ENCODE measurements at places on chromosomes 6 and 20. TPM values are rescaled to one million over a fixed set of nuclear protein-coding genes. Genes with fewer than 3 reads are reported as not detected.

DNA sequence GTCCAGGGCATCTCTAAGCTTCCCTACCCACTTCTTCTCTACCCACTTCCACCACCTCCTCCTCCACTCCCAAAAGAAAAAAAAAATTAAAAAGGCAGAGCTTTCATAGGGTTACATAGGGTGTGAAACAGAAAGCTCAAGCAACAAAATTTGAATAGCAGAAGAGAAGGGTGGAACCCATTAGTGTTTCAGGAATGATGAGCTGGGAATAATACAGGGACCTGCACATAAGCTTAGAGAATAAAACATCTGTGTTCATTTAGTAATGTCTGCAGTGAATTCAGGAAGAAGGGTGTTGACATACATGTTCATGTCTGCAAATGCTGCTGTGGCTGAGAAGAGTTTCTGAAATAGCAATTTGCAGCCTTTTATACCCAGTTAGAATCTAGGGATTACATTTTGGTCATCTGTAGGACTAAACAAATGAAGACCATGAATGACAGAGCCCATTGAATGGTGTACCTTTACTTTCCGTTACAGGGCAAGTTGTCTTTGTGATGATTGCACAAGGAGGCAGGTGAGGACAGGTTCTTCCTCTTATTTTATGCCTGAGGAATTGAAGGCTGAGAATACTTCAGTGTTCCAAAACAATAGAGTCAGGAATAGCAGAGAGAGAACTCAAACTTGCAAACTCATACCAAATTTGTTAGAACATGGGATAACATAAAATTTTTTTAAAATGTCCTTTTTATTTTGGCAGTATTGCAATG is 975.1 kb downstream of the TFAP2A start:
- no peaks in the 10 kb centered on the region for H3K36me3 ChIP-seq
- peaks cover 6% of the 10 kb centered on the region for H3K4me1 ChIP-seq
- H3K27ac ChIP-seq: no peak overlapping the region
- no peaks in the 10 kb centered on the region for H3K27me3 ChIP-seq
- no peak overlapping the region for H3K4me3 ChIP-seq
- DNase-seq: no peak

- no peaks in the 10 kb centered on the region for H3K27me3 ChIP-seq
- H3K4me1 ChIP-seq: 0 out of 2 replicates have a peak, but pooled peaks cover 5% of the 10 kb centered on the region
- H3K36me3 ChIP-seq: peaks cover 10% of the 10 kb centered on the region
- DNase-seq: peak; percentile 75
- H3K4me3 ChIP-seq: no peak overlapping the region
Measured at GRCh38 chr6:73739096-73739495, 43.1 kb downstream of the CD109 start.

DNA sequence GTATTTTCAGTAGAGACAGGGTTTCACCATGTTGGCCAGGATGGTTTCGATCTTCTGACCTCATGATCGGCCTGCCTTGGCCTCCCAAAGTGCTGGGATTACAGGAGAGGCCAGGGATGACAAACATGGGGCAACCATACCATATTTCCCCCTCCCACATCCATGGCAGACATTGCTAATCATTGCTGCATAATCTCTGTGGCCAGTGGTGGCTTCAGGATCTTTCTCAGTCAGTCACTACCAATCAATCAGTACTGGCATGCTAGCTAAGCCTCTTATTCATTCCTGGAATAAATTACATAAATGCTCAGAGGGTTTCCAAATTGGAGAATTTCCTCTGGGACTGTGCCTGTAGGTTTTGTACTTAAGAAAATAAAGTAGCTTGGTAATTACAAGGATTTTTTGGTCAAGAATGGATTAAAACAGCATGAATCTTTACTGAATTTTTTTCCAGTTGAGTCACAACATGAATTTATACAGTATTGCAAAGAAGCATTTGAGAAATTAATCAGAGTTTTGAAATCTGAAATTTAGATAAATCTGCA is 138.1 kb downstream of the FNDC1 start:
- H3K36me3 ChIP-seq: no peaks in the 10 kb centered on the region
- H3K27me3 ChIP-seq: peaks cover 6% of the 10 kb centered on the region
- no peak overlapping the region for H3K4me3 ChIP-seq
- peak; percentile 60 for DNase-seq
- H3K27ac ChIP-seq: peak overlapping the region; percentile 33
- peaks cover 26% of the 10 kb centered on the region for H3K4me1 ChIP-seq

- H3K4me1 ChIP-seq: peaks cover 14% of the 10 kb centered on the region
- H3K27me3 ChIP-seq: peaks cover 16% of the 10 kb centered on the region
- H3K36me3 ChIP-seq: no peaks in the 10 kb centered on the region
Measured at GRCh38 chr6:2626401-2626800, 124.3 kb downstream of the MYLK4 start.

GRCh38 chr6:134420614-134421181 is 102.8 kb upstream of the SGK1 start:
- peak overlapping the region; percentile 90 for H3K27ac ChIP-seq
- no peaks in the 10 kb centered on the region for H3K36me3 ChIP-seq
- peak; percentile 73 for DNase-seq

- H3K36me3 ChIP-seq: no peaks in the 10 kb centered on the region
- no peaks in the 10 kb centered on the region for H3K4me1 ChIP-seq
- no peaks in the 10 kb centered on the region for H3K27me3 ChIP-seq
- DNase-seq: no peak
Measured at GRCh38 chr6:165456286-165456685, 146.9 kb upstream of the C6orf118 start.

DNA sequence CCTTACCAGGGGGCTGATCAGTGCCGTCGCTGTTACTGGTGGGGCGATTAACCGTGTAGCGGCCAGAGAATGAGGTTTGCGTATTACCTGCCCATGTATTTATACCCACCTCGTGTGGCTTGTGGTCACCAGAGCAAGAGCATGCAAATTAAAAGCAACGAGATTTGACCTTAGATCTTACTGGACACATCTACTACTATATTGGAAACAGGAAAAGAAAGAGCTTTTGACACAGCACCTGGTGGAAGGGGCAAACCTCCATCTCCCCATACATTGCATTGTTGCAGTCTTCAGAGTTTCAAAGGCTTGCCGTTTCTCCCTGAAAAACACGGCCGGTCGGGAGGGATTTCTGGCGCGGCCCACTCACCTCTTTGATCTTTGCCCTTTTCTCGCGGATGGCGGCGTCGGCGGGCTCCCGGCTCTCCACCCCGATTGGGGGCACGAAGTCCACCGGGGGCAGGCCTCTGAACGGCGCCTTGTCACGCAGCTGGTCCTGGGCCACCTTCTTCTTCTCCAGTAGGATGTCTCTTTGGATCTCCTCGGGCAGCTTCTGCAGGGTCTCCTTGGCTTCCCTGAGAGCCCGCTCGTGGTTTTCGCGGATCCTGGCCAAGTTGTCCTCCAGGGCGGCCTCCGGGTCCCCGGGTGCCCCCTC is 1.3 kb downstream of the MAN1A1 start:
- no peak overlapping the region for H3K27ac ChIP-seq
- H3K4me1 ChIP-seq: peaks cover 18% of the 10 kb centered on the region
- DNase-seq: peak; percentile 49
- H3K36me3 ChIP-seq: no peaks in the 10 kb centered on the region
- no peaks in the 10 kb centered on the region for H3K27me3 ChIP-seq

DNA sequence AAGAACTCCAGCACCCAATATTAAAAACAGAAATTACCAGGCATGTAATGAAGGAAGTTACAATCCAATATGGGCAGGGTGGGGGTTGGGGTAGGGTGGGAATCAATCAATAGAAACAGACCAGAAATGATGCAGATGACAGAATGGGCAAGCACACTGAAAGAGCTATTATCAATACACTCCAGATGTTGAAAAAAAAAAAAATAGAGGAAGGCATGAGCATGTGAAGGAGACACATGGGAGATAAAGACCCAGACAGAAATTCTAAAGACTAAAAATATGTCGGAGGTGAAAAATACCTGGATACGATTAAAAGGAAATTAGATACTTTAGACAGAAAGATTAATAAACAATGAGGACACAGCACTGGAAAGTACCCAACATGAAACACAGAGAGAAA is 19.1 kb upstream of the ZC3H12D start:
- H3K36me3 ChIP-seq: peaks cover 20% of the 10 kb centered on the region
- H3K27ac ChIP-seq: no peak overlapping the region
- no peak overlapping the region for H3K4me3 ChIP-seq
- no peaks in the 10 kb centered on the region for H3K27me3 ChIP-seq
- H3K4me1 ChIP-seq: 0 out of 2 replicates have a peak, but pooled peaks cover 1% of the 10 kb centered on the region
- no peak for DNase-seq

- H3K36me3 ChIP-seq: no peaks in the 10 kb centered on the region
- H3K4me1 ChIP-seq: no peaks in the 10 kb centered on the region
- no peak overlapping the region for H3K27ac ChIP-seq
- H3K4me3 ChIP-seq: no peak overlapping the region
- H3K27me3 ChIP-seq: no peaks in the 10 kb centered on the region
Measured at GRCh38 chr6:166839569-166839968, 116.8 kb downstream of the RNASET2 start.

DNA sequence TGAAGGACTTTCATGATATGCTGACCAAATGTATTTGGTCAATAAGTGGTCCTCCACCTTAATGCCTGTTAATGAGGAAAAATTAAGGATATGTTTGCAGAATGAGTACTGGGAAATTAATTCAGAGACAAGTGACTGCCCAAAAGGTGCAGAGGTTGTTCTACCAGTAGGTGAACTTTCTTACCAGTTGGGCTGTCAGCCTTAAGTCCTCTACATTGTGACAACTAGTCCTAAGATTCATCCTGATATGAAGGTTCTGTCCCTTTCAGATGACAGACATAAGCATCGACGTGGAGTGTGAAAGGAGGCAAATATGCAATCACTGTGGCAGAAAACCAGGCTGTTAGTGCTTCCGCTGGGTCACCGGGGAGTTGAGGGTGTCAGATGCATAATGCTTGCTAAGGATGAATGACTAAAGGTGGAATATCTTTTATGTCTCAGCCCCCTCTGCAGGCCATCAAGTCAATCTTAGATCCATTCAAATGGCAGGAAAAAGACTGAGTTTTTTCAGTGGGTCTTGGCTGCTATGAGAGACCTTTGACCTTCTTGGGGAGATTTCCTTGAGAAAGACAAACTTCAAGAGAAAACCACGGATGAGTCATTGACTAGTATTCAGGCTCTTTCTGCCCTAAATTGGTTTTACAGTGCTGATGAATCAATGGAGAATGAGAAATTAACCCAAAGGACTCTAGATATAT is 226.0 kb downstream of the TPBG start:
- peak; percentile 84 for DNase-seq
- H3K27ac ChIP-seq: no peak overlapping the region
- no peaks in the 10 kb centered on the region for H3K36me3 ChIP-seq
- H3K27me3 ChIP-seq: no peaks in the 10 kb centered on the region
- no peak overlapping the region for H3K4me3 ChIP-seq
- peaks cover 11% of the 10 kb centered on the region for H3K4me1 ChIP-seq

- H3K27ac ChIP-seq: no peak overlapping the region
- H3K4me1 ChIP-seq: peaks cover 64% of the 10 kb centered on the region
- H3K36me3 ChIP-seq: no peaks in the 10 kb centered on the region
- DNase-seq: no peak
Measured at GRCh38 chr6:7151381-7151780, 43.6 kb downstream of the RREB1 start.

- H3K4me3 ChIP-seq: no peak overlapping the region
- H3K27me3 ChIP-seq: no peaks in the 10 kb centered on the region
- peaks cover 22% of the 10 kb centered on the region for H3K4me1 ChIP-seq
- DNase-seq: no peak
- no peaks in the 10 kb centered on the region for H3K36me3 ChIP-seq
- H3K27ac ChIP-seq: no peak overlapping the region
Measured at GRCh38 chr6:112667427-112667826, 320.3 kb downstream of the RFPL4B start.

- no peaks in the 10 kb centered on the region for H3K36me3 ChIP-seq
- H3K27me3 ChIP-seq: no peaks in the 10 kb centered on the region
- no peak overlapping the region for H3K4me3 ChIP-seq
- no peaks in the 10 kb centered on the region for H3K4me1 ChIP-seq
Measured at GRCh38 chr20:44219170-44219730, 8.7 kb upstream of the OSER1 start.

DNA sequence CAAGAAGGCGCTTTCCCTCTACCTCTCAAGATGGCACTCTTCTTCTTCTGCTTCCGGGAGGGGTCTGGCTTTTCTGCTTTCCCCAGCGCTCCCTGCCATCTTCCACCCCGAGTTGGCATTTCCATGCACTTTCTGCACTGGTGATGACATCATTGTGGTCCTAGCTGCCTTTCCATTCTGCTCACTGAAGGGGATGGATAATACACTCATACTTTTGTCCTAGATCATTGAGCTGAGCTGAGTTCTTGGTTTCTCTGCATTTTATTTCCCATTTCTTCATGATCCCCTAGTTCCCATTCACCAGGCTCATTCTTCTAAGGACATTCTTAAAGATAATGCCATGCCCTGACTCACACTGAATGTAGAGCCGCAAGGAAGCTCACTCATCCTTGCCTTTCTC is 96.7 kb downstream of the EDN1 start:
- no peaks in the 10 kb centered on the region for H3K36me3 ChIP-seq

GRCh38 chr20:19520261-19520660 is 237.8 kb upstream of the RIN2 start:
- DNase-seq: no peak
- no peaks in the 10 kb centered on the region for H3K36me3 ChIP-seq
- no peak overlapping the region for H3K27ac ChIP-seq
- no peaks in the 10 kb centered on the region for H3K4me1 ChIP-seq
- H3K4me3 ChIP-seq: no peak overlapping the region

GRCh38 chr20:37393196-37393862 is 47.4 kb downstream of the SRC start:
- H3K4me1 ChIP-seq: no peaks in the 10 kb centered on the region
- H3K4me3 ChIP-seq: no peak overlapping the region
- no peak overlapping the region for H3K27ac ChIP-seq
- no peaks in the 10 kb centered on the region for H3K36me3 ChIP-seq
- DNase-seq: no peak

- peak overlapping the region; percentile 37 for H3K4me3 ChIP-seq
- H3K36me3 ChIP-seq: 0 out of 2 replicates have a peak, but pooled peaks cover 3% of the 10 kb centered on the region
- H3K27ac ChIP-seq: peak overlapping the region; percentile 93
Measured at GRCh38 chr6:117498159-117498558, 15.7 kb downstream of the DCBLD1 start.

DNA sequence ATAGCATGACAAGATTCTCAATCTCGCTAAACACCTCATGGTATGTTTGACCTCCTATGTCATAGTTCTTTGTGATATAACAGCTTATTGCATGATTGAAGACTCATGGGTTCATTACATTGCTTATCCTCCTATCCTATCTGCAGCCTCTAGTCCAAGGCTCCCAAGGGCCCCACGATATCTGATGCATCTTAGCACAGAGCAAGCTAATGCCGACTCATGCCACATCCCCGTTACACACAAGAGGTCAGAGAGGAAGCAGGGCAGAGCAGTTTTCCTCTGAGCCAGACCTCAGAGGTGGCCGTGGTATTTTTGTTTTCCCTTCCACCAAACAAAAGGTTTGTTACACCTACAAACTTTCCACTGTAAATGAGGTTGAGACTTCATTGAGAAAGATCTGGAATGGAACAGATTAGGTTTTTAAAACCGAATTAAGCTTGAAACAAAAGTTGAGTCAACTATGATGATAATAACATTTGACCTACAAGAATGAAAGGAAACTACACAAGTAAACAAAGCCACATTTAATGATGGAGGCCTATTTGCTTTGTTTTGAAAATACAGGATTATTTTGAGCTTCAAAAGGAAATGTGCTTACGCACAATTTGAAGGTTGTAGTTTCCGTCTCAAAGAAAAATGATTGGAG is 133.9 kb upstream of the MYLIP start:
- no peak overlapping the region for H3K27ac ChIP-seq
- H3K4me3 ChIP-seq: no peak overlapping the region
- H3K36me3 ChIP-seq: no peaks in the 10 kb centered on the region
- H3K4me1 ChIP-seq: no peaks in the 10 kb centered on the region
- H3K27me3 ChIP-seq: peaks cover 3% of the 10 kb centered on the region

Gene TCEA2
- total RNA-seq: 34.3 TPM

Gene CPXM1
- not detected for total RNA-seq

Gene MLN
- total RNA-seq: not detected

Gene FLRT3
- total RNA-seq: 2.3 TPM

Gene SLC12A5
- not detected for total RNA-seq
